ENCODE measurements at places on chromosomes 3 and 15.

GRCh38 chr15:65470866-65471265, 46.6 kb downstream of the DPP8 start:
- peak; percentile 74 for DNase-seq

DNA sequence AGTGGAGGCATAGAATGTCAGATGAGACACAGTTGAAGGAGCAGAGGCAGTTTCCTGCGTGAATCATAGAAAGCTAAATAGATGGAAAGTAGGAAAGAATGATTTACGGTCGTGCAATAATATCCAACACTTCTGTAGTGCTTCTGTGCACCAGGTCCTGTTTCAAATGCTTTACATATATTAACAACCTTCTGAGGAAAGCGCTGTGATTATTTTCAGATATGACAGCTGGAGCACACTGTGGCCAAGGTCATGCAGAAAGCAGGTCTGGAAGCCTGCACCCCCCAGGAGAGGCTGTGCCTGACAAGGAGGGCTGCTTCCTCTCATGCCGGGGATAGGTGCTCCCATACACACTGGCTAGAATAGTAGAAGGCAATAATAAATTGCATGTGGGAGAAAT, 104.5 kb downstream of the CHRNA7 start:
- DNase-seq: no peak

- no peak for DNase-seq
Measured at GRCh38 chr3:177482048-177482691, 284.9 kb upstream of the TBL1XR1 start.

DNA sequence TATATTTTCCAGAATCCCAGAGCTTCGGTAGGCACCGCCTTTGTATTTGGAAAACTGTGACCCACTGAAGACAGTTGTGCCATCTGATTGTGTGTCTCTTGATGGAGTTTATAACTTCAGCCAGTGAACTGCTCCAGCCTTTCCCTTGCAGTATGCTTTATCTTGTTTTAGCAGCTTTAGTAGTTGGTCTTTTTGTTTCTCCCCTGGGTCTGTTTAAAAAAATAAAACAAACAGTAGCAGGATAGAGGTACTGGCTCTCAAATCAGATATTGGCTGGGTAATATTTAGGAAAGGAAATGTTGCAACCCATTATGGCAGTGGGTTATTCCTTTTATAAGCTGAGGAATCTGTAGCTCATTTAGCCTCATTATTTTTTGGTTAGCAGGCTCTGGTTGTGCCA, 151.5 kb upstream of the BFSP2 start:
- DNase-seq: no peak

DNA sequence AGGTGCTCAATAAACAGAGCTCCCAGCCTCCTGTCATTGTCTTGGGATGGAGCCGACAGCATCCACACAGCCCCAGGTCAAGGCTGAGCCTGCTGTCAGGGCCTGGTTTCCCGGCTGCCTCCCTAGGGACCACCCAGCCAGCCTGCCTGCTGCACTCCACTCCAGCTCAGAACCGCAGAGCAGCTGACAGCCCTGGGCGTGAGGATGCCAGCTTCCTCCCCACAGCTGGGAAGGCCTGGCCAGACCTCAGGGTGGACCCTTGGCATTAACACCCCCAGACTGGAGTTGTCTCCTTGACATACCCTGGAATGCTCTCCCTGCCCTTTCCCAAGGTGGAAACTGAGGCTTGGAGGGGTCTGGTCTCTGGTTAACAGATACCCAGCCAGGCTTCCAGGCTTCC, 112.0 kb downstream of the WNT7A start:
- DNase-seq: no peak

DNA sequence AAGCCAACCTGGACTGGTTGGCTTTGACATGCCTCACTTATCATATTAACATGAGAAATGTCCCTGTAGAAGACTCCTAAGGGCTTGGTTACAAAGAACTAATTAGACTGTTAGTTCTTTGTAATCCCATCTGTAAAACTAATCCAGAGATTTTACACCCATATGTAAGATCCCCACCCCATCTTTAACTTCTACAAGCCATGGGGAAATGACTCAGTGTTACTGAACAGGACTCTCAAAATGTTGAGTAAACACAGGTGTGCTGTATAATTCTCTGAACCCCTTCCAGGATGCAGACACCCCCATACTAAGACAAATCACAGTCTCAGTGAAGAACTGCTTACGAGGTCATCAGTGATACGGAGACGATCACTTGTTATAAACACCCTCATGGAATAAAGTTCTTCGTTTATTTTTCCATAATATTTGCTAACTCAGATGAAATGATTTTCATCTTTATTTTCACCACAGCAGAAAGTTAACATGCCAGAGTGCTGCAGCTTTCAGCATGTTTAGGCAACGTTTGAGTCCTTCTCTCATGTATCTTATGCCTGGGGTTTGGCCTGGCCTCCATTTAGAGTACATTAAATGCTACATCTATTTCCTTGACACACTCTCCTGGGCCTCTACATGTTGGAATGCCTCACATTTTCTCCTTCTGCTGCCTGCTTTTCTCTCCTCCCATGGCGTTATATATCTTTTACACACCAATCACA, 55.3 kb upstream of the LEKR1 start:
- DNase-seq: no peak
